ENCODE measurements at places on chromosomes 11 and 22.

GRCh38 chr11:41309111-41309522 lies 150.3 kb downstream of the LRRC4C start:
- no peak for DNase-seq

DNA sequence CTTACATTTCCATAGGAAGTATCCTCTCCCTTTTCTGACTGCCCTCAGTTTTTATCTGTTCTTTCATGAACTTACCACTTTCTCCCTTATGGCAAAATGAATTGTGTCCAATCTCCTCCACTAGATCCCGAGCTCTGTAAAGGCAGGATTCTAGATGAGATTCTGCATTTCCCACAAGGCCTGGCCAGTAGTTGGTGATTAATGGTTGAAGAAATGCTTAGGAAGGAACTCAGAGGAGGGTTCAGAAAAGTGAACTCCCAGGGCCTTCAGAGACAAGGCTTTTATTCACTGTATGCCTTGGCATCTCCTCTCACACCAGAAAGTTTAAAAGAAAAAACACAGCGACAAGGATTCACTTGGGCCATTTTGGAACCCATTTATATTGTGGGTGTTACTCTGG lies 66.2 kb downstream of the CCDC81 start:
- DNase-seq: no peak

DNA sequence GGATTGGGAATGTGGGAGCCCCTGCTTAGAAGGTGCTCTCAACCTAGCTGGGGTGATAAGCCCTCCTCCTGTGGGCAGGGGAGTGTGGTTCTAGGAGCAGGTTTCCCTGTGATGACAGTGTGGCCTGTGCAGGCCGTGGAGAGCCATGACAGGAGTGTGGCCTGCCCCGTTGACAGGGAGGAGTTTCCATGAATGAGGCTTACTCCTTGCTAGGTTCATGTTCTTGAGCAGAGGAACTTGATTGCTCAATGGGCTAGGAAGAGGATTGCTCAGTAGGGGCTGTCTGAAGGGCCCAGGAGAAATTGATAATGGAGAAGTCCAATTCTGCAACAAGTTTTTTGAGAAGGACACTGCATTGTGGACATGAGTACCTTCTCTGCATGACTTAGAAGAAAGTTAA lies 92.0 kb downstream of the PPP6R3 start:
- DNase-seq: no peak

GRCh38 chr11:19820100-19820499 lies 107.5 kb downstream of the NAV2 start:
- DNase-seq: no peak

DNA sequence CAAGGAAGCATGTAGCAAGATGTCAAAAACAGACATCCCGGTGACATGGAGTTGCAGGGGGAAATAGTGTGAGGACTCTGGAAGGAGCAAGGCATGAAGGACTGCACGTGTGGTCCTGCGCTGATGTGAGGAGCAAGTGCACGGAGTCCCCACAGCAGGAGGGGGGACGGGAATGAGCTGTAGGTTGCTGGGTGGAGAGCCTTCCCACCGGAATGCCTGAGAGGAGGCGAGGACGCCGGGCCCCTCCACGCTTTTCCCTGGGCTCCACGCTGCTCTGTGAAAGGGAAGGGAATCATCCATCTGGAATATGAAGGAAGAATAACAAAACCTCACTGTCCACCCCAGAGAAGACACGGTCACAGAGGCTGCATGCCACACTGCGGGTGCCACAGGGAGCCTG lies 23.6 kb upstream of the EFCAB6 start:
- no peak for DNase-seq

DNA sequence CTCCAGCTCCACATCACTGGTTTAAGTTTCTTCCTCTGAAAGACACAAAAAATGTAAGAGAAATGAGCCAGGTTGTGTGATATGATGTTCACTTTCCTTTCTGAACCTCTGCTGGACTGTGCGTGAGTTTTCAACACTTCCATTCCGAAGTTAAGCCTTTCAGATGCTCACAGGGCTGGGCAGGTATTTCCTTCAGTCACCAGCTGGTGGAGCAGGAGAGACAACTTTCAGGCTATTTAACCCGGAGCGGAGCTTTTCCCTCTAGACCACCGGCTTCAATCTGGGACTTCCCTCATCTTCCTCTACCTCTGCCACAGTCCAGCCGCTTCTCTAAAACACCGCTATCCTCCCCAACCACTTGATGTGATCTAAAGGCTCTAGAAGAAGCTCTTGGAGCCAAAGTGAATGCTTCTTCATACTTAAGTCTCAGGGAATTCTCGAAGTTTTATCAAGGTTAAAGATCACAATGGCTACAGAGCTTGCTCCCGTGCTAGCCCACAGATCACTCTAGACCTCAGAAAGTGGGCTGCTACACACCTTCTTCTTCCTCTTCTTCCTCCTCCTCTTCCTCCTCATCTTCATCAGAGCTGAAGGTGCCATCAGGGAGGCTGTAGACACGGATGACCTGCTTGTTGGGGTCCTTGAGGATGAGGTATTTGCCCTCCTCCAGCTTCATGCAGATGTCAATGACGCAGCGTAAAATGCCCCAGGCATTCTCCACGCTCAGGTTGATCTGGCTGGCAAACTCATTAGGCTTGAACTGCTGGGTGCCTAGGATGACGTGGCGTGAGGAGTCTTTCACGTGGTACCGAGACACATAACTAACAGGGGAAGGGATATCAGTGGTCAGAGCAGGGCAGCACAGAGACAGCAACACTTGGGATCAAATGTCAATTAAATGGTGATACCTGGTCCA lies 4.4 kb upstream of the FOXRED2 start:
- DNase-seq: peak; percentile 14

GRCh38 chr11:35463331-35463751 lies 44.0 kb upstream of the SLC1A2 start:
- no peak for DNase-seq

DNA sequence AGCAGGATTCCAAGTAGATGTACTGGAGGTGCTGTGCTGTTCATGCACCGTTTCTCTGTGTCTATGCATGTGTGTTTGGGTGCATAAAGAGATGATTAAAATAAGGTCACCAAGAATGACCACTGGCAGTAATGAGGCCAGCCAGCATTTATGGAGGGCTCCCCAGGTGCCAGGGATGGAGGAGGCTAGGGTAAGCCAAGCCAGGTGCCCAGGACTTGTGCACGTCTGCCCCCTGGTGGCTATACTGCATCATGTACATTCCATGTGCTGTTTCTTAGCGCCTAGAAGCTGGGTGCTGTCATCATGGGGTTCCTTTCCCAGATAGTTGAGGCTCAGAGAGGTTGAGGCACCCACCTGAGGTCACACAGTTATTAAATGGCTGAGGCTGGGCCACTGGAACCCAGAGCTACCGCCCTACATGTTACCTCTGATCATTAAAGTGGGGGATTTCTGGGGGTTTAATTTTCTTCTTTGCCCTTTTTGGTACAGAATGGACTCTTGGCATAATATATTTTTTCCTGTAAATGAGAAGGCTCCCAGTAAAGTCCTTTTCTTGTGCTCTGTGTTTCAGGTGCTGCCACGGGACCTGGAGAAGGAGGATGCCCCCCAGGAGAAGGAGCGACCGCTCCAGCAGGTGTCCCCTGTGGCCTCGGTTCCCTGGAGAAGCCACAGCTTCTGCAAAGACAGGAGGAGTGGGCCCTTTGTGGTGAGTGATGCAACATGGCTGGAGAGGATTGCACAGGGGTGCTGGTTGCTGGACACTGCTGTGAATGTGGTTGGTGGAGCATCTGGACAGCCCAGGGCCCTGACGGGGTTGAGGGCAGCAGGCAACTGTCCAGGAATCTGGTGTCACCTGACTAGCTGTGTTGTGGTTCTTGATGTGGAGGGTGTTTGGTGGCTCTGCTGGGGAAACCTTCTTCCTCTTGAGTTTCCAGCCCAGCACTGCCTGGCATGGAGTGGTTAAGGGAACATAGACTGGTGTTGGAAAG lies 96.4 kb downstream of the KIAA1671 start:
- peak; percentile 41 for DNase-seq

- peak; percentile 30 for DNase-seq
These were observed 98.9 kb upstream of the ISX start for GRCh38 chr22:34966980-34967565.

GRCh38 chr22:32622744-32623110 lies 148.1 kb downstream of the FBXO7 start:
- no peak for DNase-seq

- DNase-seq: no peak
These were observed 27.6 kb downstream of the SNU13 start for GRCh38 chr22:41661088-41661487.

DNA sequence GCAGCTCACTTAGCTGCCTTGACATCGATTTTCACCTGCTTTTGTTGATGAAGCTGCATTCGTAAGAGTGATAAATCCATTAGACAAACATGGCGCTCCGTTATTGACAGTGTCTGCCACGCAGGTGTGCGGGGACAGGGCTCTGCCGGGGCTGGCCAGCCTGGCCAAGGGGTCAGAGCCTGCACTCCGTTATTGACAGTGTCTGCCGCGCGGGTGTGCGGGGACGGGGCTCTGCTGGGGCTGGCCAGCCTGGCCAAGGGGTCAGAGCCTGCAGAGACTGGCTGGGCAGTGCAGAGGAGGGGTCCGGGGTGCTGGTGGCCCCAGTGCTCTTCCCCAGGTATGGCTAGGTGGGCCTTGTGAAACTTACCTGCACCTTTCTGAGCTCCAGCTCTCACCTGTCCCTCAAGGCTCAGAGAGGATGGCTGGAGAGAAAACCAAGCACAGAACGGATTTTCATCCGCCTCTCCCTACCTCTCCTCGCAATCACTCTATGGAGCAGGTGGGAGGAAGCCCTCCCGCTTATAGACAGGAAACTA lies 101.6 kb upstream of the B3GAT1 start:
- no peak for DNase-seq

DNA sequence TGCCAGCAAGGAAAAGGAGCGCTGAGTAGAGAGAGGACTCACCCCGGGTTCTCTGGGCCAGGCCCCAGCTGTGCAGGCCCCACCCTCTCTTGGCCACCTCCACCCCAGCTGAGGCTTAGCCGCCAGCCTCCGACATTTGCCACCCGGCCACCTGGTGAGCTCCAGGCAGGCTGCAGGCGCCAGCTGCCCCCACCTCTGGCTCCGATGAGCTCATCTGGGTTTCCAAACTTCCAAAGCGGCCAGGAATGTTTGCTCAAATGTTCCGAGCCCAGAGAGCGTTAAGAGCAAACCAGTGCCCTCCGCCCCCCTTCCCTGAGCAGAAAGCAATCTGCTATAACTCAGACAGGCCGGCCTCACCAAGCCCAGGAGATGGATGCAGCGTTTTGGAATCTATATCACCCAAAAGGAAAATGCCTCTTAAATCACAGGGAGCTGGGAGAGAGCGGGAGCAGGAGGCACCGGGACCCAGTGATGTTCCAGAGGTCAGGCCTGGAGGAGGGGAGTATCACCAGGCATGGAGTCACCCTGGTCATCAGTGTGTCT lies 9.1 kb upstream of the MN1 start:
- peak; percentile 93 for DNase-seq

DNA sequence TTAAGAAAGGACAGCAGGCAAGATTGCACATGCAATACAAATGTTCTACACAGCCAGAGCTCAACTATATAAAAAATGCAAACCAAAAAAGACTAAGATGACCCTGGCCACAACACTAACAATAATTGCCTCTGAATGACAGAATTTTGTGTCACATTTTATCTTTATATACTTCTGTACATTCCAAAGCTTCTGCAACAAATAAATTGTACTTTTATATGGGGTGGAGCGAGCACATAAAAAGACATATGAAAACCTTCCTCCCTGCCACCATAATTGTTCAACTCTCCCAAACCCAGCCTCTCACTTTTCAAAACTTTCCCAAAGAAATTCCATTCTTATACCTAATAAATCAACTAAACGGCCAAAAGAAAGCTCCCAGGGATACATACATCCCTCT lies 10.7 kb downstream of the BUD13 start:
- no peak for DNase-seq

GRCh38 chr22:50469377-50470305 lies 5.2 kb downstream of the SBF1 start:
- peak; percentile 56 for DNase-seq

DNA sequence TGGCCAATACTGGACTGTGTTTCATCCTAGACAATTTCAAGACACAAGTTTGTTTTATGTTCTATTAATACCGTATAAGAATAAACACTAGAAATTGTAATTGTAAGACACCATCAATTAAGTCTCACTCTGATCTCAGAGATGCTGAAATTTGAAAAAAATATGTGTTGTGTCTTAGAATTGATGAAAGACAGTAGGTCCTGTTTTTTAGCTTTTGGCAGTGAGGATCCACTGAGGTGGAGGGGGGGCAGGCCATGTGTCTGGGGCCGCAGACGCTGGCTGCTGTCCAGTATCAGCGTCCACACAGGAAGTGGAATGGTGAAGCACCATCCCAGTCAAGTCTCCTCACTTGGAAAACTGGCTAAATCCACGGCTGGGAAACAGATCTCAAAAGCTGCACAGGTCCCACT lies 22.5 kb upstream of the ALG8 start:
- DNase-seq: no peak

- no peak for DNase-seq
These were observed 1552.7 kb upstream of the TENM4 start for GRCh38 chr11:80993536-80993935.

DNA sequence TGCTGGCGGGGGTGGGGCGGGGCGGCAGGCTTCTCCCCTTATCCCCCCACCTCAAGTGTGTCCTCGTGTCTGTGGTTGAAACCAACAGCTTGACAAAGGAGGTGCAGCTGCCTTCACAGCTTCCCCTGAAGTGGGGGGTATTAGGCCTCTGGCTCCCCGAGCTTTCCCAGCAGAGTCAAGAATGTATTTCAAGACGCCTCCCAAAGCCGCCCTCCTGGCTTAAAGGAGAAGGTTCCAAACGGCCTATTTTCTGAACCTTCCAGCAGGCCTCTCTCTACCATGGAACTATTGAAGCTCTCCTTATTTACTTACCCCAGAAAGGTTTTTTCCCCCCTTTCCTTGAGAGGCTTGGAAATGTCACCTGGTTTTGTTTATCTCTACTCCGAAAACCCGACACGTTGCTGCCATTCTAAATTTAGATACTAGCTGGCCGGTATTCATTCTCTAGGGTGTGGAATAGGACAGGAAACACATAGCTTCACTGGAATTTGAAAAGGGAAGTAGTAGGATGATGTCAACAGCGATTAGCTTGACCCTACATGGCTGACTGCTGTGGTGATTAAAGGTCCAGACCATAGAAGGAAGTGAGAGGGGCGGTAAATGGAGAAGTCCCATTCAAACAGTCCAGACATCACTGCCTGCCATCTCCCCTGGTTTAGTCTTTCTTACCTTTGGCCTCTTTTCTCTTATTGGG lies 671 bp upstream of the PICALM start:
- peak; percentile 46 for DNase-seq

DNA sequence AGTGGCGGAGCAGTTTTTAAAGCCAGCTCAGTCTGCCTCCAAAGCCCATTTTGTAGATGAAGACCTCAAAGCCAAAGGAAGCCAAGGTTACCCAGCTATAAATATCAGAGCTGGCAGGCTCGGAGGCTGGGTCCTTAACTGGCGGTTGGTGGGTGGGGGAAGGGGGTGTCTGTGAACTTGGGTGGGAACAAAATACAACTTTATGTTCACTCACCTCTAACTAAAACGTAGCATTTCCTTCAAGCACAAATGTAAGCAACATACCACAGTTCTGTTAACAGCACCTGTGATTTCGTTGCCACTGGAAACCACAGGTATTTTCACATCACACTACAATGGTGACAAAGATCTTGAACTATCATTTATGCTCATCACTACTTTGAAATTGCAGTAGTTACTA lies 99.7 kb upstream of the SYT13 start:
- no peak for DNase-seq

- no peak for DNase-seq
These were observed 445.6 kb downstream of the TBC1D22A start for GRCh38 chr22:47207846-47208554.

All from MG63 (cell line).